Pons (tissue), 1 donor: ENCODE measurements at places on chromosomes 11 and 22.

DNA sequence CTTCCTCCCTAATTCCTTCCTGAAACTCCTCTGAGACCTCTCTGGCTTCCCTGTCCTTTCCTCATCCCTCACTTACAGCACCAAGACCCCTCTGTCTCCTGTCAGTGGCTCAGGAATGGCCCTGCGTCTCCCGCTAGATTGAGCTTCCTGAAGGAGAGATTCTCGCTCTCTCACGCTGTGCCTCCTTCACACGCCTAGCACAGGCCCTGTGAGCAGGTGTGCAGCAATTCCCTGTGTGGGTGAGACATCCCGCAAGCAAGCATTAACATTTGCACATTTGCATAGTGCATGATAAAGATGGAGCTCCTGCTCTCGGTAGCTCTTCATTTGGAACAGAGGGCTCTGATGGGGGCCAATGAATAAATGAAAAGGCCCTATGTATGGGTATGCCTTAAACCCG is 159.8 kb downstream of the ADAMTS15 start:
- no peak for DNase-seq

DNA sequence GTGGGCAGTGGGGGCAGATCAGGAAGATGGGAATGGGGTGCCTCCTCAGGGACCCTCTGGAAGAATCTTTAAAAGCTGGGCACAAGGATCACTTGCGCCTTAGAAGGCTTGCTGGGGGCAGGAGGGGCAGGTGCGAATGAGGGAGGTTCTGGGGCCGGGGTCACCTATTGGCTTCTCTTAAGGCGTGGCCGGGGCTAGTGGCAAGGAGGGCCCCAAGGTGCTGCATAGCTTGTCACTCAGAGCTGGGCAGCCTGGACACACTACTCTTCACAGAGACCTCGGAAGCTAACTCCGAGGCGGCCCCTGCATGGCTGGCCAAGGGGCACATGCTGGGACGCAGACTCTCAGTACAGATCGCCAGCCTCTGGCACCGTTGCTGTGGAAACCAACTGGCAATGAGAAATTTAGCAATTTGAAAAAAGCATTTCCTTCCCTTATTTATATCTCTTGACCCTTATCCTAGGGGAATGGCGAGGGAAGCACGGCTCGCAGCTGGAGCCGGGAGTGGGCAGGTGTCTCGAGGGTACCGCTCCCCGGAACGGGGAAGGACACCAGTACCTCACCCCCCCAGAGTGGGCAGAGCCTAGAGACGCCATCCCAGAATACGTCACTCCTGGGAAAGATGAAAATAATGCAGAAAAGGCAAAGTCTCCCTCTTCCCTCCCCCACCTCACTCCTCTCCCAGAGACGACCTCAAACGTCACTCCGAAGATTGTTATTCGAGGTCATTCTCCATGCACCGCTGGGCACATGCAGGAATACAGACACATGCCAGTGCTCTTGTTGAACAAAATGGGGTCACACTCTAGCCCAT is 188.1 kb downstream of the CTTN start:
- no peak for DNase-seq

GRCh38 chr11:126059238-126059781 is 3.4 kb downstream of the CDON start:
- no peak for DNase-seq

GRCh38 chr11:69123593-69124545 is 31.9 kb upstream of the SMIM38 start:
- DNase-seq, result no peak

DNA sequence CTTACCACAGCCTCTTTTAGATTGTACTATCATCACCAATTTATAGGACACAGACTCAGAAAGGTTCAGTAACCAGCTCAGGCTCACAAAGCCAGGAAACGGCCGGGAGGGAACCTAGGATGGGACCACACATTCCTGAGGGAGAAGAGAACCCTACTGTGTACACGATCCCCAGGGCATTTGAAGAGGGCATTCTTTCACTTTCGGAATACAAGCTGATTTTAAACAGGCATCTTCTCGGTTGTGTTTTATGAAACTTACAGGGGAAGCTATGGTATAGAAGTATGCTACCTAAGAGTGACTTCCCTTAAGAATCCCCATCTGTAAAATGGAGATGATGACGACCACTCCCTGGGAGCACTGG is 19.0 kb downstream of the SMCO4 start:
- no peak for DNase-seq

DNA sequence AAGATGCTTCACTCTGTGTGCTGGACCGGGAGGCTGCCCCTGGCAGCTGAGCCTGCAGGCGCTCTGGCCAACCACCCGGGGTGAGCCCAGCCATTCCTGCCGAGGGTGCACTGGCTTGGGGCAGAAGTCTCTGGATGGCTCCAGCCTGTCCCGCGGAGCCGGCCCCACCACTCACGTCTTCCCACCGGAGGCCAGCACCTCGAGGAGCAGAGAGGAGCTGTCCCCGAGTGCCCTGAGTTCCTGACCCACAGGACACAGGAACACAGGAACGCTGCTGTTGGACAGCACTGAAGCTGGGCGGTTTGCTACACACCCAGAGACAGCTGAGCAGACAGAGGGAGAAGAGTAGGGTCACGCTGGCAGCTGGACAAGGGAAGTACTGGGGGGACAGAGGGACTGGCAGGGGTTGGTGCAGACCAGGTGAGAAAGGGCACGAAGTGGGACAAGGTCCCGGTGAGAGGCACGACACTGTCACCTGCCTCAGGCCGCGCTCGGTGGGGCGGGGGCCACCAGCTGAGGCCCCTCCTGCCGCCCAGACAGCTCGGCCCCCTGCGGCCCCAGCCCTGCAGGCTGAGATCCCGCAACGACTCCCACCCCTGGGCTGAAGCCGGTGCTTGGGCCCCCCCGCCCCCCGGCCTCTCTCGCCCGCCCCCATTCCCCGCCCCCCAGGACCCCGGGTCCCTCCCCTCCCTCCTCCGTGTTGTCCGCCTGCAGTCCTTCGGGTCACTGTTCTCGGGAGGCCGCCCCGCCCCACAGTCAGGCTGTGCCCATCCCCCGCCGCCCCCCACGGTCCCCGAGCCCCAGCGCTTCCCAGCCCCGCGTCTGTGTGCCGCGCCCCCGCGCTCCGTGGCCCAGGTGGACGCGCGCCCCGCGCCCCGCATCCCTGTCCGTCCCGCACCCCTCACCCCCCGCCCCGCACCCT is 624 bp upstream of the B4GALNT4 start:
- no peak for DNase-seq

- DNase-seq, result no peak
Observed at GRCh38 chr11:91794146-91794545, 430.5 kb upstream of the FAT3 start.

- DNase-seq, result no peak
Observed at GRCh38 chr22:24061124-24061684, 50.1 kb downstream of the CABIN1 start.

DNA sequence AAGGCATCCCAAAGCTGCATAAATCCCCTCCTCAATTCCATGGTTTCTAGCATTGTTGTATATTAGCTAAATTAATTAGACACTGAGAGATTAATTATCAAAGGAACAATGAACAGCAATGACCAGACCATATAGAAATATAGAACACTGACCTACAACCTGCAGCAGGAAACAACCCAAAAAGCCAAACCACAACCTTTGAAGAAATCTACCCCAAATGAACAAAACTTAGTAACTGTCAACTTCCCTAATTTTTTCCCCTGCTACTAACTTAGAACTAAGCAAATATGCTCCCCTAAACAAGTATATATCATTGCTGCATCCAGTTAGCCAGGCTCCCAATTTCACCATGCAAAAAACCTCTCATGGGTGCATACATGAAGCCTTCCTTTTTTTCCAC is 268.0 kb upstream of the ANO3 start:
- DNase-seq, result no peak

DNA sequence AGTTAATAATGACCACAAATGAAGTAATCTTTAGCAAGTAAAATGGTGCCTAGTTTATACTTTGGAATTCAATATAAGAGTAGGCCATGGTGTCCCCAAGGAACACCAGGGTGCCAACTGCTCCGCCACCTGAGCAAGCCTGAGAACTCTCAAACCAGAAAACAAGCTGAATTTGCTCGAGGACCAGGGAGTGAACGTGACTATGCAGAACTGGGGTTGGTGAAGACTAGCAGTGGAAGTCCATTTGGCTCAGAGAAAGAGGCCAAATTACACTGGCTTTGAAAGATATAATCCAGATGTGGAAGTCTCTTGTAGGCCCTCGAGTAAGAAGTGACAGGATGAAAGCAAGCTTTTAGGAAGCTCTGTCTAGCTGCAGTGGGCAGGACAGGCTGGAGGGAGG is 8.7 kb upstream of the SMIM35 start:
- DNase-seq, result no peak

DNA sequence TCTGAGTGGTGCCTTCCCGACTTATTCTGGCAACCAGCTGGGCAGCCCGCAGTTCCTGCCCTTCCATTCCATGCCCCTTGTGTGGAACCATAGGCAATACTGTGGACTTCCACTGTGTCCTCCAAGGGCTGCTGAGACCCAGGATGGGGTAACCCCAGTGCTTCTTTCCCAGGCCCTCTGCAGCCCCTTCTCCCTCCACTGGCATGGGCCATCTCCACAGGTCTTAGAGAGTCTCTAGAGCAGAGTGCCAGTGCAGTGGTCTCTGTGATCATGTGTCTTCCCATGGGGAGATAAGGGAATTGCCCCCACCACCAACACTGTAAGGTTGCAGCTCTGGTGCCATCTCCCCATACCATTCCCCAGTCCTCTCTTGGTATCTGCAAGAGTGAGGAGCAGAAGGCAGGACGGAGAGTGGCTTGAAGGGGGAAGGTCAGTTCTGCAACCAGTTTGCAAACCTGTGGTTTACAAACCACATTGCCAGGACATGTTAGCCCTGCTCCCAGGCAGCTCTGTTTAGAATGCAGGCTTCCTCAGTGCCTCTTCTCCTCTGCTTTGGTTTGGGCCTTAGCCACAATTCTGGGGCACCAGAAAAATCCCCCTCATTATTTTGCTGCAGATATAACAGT is 20.9 kb upstream of the DRD2 start:
- DNase-seq, result no peak

GRCh38 chr11:118170882-118171268 is 5.6 kb downstream of the SCN2B start:
- no peak for DNase-seq

DNA sequence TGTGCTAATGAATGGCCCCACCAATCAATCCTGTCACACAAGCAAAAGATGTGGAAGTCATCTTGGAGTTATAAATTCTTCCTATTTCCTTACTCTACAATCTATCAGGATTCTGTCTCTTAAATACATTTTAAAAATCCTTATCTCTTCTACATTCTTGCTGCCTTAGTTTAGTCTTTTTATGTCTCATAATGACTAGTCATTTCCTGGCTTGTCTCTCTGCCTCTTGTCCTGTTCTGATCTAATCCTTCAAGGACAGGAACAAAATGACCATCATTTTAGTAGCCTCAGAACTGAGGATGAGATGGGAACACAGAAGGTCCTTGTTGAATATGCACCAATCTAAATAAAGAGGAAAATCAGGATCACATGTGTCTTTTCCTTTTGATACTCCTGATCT is 56.6 kb upstream of the LIN7C start:
- no peak for DNase-seq

DNA sequence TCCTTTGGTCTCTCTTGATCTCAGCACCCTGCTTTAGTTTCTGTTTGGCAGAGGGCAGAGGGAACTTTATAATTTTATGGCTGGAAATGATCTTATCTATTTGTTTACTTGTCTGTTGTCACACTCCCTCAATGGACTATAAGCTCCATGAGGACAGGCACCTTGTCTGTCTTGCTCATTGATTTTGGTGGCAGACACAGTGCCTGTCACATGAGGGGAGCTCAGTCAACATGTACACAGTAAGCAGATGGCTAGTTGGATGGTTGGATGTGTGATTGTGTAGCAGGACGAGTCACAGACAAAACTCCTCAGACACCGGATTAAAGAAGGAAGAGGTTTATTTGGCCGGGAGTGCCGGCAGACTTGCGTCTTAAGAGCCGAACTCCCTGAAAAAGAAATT is 80.4 kb downstream of the MYO18B start:
- DNase-seq, result no peak

DNA sequence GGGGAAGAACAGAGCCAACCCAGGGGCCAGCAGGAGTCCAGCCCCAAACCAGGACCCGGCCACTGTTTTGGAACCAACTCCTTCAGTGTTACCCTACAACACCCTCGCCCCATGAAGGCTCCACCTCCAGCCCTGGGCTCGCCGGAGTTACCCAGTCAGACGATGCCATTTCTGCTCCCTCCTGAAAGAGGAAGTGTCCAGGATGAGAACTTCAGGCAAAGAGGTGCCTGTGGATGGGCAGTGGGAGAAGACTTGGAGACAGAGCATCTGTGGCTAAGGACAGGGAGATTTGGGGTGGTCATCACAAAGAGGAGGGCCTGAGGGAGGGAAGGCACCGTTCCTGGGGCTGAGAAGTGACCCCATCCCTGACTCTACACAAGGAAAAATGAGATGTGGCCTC is 14.0 kb downstream of the APOBEC3B start:
- no peak for DNase-seq

DNA sequence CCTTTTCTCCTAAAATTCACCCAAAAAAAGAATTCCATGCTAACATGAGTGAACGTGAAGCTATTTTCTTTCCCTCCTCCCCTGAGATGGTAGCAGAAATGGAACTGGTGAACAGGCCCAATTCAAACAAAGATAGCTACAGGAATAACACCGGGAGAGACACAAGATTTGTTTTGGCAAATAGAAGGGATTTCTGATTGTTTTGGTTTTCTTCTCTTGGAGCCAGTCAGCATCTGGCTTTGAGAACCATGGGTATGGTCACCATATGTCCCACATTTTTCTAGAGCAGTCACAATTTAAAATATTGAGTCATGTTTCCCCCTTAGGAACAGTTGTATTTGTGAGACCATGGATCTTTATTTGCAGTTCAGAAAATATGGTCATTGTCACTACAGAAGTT is 214.1 kb downstream of the FAM76B start:
- no peak for DNase-seq

DNA sequence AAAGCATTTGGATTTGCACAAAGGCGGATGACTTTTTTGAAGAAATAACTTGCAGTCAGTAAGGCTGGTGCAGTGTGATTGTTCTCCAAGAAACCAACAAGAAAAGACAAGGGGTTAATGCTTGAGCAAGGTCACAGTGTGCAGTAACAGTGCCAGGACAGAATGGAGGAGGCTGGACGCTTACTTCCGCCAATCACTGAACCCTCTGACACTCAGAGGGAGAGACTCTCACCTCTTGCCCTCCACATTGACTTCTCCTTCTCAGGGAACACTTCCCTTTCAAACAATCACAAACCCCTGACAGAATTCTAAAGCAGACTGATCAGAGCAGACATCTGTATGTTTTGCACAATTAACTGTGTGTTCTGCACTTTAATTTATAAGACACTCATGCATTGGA is 228.4 kb downstream of the BLID start:
- DNase-seq, result peak; percentile 72

- DNase-seq, result no peak
Observed at GRCh38 chr11:97893612-97894011, 1127.1 kb upstream of the CNTN5 start.

GRCh38 chr11:130043575-130043974 is 26.1 kb upstream of the APLP2 start:
- peak; percentile 69 for DNase-seq

GRCh38 chr22:35589071-35589755 is 27.9 kb downstream of the MB start:
- no peak for DNase-seq
